ENCODE measurements at places on chromosomes 3 and 15.

DNA sequence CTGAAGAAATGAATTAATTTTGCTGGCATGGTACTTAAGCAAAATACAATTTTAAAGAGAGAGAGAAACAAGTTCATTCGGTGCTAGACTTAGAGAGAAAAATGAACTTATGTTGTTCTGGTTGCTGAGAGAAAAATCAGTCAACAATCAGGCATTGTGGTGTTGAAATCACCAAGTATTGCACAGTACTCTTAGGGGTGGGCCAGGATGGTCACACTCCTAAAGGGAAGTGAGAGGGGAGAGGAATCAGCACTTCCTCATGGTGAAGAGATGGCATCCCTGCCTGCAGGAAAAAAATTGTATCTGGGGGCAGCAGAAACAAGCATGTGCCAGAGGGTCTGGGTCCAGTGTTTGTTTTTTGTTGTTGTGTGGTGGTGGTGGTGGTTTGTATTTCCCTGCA lies 7.0 kb upstream of the DMXL2 start:
- no peak for DNase-seq

GRCh38 chr3:143132246-143132980 lies 12.8 kb downstream of the CHST2 start:
- no peak for DNase-seq

- no peak for DNase-seq
These were observed 162.7 kb downstream of the GMNC start for GRCh38 chr3:190699776-190700175.

- DNase-seq: no peak
These were observed 11.7 kb downstream of the LNP1 start for GRCh38 chr3:100412912-100413590.

- no peak for DNase-seq
These were observed 752 bp downstream of the OCA2 start for GRCh38 chr15:28098360-28098765.

GRCh38 chr3:172057059-172057458 lies 17.7 kb downstream of the FNDC3B start:
- no peak for DNase-seq

GRCh38 chr3:39528844-39529243 lies 61.4 kb downstream of the MOBP start:
- DNase-seq: no peak

- DNase-seq: no peak
These were observed 57.8 kb downstream of the NCEH1 start for GRCh38 chr3:172653004-172653572.

GRCh38 chr3:196694202-196694638 lies 17.8 kb downstream of the CEP19 start:
- DNase-seq: no peak

DNA sequence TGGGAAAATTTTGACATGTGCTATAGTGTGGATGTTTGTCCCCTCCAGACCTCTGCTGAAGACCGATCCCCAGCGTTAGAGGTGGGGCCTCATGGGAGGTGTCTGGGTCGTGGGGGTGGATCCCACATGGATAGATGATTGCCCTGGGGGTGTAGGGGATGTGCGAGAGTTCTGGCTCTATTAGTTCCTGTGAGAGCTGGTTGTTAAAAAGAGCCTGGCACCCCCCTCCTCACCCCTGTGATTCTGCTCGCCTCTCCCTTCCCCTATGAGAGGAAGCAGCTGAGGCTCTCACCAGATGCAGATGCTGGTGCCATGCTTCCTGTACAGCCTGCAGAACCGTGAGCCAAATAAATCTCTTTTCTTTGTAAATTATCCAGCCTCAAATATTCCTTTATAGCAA lies 67.4 kb downstream of the ATP10A start:
- DNase-seq: no peak

- DNase-seq: no peak
These were observed 4.8 kb downstream of the HAPLN3 start for GRCh38 chr15:88890495-88890894.

DNA sequence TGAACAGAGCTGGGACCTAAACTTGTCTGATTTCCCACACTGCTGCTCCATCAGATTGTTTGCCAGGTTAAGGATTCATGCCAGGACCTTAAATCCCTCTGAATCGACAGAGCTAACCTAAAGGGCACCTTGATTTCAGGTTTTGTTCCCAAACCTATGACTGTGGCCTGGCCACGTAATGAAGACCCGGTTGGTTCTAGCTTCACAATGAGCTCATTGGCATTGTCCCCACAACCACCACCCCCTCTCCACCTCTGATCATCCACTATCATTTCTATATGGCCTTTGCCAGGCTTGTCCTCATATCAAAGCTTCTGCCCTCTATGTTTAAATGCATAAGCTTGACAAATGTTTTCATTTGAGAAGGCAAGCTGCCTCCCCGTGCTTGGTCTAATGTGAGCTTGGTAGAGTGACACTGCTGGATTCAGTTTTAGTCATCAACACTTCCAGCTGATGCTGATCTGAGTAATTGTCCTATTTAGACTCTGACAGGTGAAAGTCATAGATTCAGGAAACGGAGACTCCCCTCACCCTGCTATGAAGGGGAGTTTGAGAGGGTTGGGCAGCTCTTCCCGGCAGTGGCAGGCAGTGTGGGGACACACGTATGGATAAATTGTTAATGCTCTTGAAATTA lies 407.1 kb upstream of the CFAP20DC start:
- DNase-seq: no peak

- DNase-seq: no peak
These were observed 213.1 kb downstream of the OSBPL10 start for GRCh38 chr3:31767920-31768319.

DNA sequence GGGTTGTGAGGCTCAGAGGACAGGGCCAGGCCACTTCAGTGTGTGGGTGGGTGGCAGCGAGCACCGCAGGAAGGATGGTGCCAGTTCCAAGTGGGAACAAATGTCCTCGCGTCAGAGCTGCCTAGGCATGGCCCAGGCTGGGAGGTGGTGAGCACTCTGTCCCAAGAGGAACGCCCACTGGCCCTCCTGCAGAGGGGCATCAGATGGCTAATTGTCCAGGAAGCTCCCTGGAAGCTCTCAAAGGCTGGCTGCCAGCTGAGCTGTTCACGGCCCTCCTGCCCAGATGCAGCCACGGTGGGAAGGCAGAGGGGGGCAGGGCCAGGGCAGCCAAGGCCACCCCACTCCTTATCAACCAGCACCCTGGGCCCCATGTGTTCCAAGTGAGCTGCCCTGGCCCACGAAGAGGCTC lies 55.2 kb downstream of the IQSEC1 start:
- peak; percentile 74 for DNase-seq

GRCh38 chr15:35885870-35886269 lies 339.9 kb upstream of the DPH6 start:
- DNase-seq: no peak

- no peak for DNase-seq
These were observed 28.1 kb downstream of the LARP6 start for GRCh38 chr15:70825841-70826240.

GRCh38 chr3:71395927-71396695 lies 187.4 kb downstream of the FOXP1 start:
- no peak for DNase-seq

DNA sequence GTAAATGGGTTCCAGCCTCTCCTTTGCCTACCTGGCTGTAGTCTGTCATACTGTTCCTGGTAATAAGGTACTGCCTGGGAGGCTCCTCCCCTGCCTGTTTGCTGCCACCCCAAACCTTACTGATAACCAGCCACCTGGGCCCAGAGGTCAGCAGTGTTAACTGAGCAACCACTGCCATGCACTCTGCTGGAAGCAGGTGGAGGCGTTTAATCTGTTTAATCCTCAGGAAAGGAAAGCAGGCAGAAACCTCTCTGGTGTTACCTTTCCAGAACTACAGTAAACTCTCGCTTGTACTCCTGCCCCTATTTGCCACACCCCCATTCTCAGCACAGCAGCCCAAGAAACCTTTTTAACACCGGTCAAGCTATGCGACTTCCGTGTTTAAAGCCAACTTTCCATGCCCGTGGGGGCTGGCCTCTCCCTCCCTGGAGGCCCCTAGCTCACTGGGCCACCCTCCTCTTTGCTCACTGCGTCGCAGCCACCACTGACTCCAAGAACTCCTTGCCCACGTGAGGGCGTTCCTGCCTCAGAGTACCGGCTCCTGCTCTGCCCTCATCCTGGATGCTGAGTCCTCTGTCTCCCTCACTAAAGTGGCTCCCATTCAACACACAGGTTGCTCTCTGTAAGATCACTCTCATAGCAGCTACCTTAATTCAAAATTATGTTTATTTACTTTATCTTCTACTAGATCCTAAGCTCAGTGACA lies 8.3 kb downstream of the BDH1 start:
- DNase-seq: no peak

DNA sequence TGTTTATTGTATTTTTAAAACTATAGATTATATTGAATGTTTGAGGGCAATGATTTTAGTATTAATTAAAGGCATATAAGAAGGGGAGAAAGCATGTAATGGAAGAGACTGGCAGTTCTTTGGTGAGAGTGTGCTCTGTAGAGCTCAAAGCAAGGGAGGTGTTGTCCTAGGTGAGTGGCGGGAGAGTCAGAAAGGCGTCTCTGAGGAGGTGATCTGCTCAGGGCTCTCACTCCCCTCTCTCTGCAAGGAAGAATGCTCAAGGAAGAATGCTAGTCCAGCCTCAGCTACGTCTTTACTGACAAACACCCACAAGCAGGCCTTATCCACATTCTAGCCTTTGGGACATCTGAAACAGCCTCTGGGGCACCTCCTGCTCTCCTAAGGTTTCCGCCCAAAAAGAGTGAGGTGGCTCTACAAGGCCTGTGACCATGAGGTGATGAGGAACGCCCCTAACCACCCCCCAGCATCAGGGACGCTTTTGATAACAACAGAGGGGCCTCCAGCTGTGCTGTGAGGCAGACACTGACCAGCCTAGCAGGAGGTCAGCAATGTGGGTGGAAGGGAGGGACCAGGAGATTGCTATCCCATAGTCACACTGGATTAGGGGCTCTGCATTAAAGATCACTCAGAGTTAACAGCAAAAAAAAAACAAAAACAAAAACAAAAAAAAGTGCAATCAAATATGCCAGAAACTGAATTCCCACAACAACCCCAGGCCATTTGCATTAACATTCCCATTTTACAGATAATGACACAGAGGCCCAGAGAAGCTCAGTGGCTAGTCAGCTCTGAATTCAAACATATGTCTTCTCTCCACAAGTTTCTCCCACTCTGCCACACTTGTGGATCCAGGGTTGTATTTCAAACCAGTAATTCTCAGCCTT lies 202.2 kb upstream of the CTNNB1 start:
- DNase-seq: no peak

DNA sequence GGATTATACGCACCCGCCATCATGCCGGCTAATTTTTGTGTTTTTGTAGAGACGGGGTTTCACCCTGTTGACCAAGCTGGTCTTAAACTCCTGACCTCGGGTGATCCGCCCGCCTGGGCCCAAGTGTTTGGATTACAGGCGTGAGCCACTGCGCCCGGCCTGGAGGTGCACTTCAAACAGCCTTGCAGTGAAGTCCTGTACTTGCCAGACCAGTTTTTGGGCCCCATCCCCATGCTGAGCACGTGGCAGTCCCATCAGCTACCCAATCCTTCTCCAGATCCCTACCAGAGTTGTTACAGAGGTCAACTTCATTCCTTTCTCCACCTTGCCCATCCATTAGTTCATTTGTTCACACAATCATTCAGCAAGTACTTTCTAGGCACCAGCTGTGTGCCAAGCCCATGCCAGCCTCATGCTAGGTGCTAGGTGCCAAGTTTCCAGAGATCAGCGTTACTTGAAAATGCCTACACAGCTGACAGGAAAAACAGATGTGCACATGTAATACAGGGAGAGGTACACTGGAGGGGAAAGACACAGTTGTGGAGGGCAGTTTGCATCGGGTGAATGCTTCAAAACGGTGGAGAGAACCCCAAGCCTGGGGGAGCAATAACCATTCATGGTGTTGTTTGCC lies 2.2 kb downstream of the DNAH1 start:
- no peak for DNase-seq

DNA sequence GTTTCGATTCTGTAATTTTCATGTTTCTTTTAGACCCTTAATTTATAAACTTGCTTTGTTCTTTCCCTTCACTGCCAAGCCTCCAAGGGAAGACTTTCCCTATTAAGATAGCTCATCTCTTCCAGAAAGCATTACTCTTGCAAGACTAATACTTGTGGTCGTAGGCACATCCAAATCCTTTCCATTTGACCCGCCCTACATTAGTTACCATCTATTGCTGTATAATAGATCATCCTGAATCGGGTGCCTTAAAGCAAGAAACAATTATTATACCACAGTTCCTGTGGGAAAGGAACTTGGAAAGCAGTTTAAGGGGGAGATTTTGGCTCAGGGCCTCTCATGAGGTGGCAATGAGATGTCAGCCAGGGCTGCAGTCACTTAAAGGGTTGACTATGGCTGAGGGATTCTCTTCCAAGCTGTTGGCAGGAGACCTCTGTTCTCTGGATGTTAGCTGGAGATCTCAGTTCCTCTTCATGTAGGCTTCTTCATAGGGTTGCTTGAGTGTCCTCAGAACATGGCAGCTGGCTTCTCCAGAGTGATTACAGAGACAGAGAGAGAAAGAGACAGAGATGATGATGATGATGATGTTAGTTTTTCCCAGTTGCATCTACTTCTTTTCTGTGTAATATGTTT lies 570.4 kb upstream of the TGFBR2 start:
- DNase-seq: no peak

DNA sequence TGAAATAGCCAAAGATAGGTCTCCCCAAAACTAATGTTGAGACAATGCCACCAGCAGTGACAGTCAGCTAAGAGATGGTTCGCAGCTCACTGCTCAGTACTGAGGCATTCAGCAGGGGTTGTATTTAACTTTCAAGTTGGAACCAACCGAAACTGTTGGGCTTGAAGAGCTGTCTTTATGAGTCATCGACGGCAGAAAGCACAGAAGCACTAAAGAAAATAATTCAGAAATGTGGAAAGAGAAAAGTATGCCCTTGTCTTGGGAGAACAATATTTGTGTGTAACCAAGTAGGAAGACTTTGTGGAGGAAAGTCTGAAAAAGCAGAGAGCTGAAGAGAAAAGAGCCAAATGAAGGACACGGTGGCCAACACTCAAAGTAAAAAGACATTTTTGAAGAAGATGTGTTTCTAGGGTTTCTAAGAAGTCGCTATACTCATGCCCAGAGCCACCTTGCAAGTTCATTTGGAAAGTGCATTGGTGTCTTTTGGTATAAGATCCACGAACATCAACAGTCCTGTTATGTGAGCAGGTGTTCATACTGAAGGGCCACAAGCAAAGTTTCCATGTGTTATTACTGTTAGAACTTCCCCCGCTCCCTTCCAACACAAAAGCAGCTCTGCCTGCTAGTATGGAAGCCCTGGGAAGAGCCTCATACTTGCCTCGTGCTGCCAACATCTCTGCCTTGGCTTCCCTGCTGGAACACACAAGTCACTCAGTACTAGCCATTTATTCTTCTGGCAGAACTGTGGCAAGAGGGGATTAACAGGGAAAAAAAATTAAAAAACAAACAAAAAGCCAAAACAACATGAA lies 4.1 kb upstream of the RARB start:
- DNase-seq: no peak

GRCh38 chr3:184874709-184875644 lies 63.0 kb downstream of the VPS8 start:
- peak; percentile 36 for DNase-seq
